COR-L47 (cell line): ENCODE measurements at places on chromosomes 1 and 21.

DNA sequence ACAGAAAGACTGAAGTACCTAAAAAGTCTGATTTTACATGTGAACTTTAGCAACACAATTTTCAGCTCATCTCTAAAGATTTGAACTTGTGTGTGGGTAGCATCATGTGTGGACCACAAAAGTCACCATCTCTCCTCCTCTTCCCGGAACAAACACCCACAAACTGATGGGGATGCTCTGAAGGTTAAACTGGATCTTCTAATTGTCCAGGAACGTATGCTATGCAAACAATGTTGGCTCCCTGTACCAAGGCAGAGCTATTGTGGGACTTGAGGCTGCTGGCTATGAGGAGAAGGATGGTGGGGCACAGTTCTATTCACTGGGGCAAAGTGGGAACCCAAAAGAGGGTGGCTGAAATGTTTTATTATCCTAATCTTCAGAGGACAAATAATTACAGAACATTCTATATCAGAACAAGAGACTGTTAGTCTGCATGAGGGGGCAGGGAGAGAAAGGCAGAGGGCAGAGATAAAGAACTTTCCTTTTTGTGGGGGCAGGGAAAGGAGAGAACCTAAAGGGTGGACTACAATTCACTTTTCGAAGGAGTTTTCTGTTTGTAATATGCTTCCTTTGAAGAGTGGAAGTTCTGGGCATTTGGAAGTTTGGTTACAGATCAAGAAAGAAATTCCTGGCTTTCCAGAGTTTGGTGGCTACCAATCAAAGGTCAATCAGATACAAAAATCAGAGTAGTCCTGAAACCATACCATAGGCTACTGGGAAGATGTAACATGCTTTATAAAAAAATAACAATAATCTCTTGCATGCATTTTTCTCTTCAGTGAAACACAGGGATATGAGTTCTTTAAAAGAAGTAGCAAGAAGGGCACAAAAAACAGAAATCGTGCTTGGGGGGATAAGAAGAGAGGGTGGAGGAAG, 62.9 kb downstream of the GADD45A start:
- no peak for DNase-seq

GRCh38 chr1:226110249-226111097, 48.0 kb downstream of the H3-3A start:
- DNase-seq = peak; percentile 63

DNA sequence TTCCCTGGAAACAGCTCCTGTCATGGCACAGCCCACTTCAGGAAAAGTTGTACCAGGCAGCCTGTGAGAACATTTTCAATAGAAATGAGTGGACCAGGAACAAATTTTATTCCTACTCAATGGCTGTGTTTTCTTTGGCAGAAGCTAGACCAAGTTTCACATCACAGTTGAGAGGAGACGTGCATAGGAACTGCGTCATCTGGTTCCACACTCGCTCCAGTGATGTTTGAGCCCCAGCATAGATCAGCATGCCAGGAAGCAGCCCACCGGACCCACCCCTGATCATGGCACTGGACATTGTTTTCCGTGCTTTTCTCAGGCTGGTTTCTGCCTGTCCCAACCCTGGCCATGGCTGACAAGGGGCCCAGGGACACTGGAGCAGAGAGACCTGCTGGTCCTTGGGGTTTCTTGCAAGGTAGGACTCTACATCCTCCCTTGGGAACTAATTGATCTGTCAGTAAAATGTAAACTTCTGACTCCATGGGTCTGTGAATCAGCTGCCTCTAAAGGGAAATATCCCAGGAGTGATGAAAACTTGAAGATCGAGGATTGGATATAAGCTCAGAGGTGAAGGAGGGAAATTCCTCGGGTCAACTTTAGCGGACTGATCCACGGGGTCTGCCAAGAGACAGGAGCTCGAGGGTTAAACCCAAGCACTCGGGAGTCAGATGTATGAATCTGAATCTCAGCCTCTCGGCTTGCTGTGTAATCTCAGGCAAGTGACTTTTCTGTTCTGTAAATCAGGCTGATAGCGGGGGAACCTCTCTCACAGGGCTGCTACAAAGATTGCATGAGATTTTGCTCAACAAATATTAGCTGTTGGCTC, 35.7 kb downstream of the NEK2 start:
- DNase-seq = no peak

DNA sequence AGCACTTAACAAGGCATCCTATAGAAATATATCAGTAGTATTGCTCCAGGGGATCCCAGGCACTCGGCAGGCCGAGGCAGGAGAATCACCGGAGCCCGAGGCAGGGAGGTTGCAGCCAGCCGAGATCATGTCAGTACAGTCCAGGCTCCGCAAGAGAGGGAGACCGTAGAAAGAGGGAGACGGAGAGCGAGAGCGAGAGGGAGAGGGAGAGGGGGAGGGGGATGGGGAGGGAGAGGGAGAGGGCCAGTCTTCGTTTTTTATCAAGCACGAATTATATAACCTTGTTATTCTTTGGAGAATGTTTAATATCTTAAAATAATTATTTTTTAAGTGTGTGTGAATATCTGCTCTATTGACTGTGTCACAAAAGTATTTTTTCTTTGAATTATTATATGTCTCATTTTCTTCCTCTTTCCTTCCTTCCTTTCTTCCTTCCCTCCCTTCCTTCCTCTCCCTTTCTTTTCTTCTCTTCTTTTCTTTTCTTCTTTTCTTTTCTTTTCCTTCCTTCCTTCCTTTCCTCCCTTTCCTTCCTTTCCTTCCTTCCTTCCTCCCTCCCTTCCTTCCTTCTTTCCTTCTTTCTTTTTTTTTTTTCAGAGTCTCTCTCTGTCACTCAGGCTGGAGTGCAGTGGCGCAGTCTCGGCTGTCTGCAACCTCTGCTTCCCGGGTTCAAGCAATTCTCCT, 233.7 kb downstream of the SRGAP2C start:
- DNase-seq = no peak

- no peak for DNase-seq
Observed at GRCh38 chr1:96509951-96510350, 211.6 kb upstream of the PTBP2 start.

GRCh38 chr1:245285168-245285567, 130.4 kb downstream of the KIF26B start:
- DNase-seq = no peak

GRCh38 chr1:194940336-194941030, 1667.8 kb downstream of the KCNT2 start:
- no peak for DNase-seq

DNA sequence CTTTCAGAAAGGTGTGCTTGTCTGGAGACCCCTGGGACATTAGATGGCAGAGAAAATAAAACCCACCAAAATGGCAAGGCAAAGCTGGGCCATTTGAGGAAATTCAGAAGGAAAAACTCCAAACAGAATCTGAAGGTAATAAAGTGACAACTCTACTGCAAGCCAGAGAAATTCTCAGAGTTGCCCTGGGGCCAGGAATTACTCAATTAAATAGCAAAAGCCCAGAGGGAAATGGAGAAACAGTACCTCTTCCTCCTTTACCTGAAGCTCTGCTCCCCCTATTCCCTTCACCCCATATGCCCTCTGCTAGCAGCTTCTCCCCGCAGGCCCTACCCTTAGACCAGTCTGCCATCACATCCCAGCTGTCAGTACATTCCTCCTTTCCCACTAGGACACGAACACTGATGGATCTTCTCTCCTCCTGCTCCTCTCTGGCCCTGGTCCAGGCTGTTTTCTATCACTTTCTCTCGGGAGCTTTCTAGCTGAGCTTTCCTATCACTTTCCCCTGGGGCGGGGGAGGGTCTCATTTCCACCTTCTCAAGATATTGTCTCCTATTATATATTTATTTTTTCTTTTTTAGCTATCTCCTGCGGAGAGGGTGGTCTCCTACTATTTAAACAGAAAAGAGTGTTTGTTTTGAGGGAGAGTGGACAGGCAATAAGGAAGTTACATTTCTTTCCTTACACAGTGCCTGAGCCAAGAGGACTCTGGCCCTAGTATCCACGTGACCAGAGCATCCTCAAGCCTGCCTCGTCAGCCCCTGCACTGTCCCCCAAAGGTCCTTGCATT, 47.7 kb upstream of the RBM15 start:
- no peak for DNase-seq
